Stimulated activated CD4-positive, alpha-beta T cell treated with anti-CD3 and anti-CD28 coated beads, Interleukin-4, amount 100 ng/mL, for 48 hours (primary cell): ENCODE measurements at places on chromosomes 1 and 21.

DNA sequence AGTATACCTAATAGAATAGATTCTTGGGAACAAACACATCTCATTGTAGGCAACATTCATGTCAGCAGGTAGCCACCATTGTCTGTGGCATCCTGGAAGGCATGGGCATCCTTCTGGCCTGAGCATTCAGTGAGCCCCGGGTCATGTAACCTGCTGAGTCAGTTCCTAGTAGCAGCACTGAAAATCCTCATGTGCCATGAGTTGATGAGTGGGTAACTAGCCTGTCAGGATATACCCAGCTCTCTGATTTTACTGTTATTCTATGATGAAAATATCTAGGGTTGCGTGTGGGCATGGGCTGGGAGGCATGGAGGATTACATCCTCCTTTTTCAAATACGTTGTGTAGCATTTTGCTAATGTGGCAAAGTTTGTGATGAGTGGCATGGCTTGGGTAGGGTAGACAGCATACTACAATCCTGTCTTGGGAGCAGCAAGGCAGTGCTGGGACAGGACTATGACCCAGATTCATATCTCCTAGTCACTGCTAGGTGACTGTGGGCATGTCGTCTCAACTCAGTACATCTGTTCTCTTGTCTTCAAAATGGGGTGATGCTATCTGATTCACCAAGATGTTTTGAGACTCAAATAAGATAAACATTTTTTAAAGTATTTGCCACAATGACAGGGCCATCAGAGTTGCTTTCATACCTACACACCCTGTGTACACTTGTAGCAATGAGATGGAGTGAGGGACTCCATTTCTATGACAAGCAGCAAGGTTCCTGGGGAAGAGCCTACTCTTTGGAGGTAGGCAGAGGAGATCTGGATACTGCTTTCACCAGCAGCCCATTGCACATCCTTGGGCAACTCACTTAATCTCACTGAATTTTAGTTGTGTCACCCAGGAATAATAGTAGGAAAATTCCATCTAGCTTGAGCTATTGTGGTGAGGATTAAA is 62.5 kb downstream of the CD58 start:
- no peak for DNase-seq

GRCh38 chr1:183167676-183168075 is 18.4 kb upstream of the LAMC2 start:
- no peak for DNase-seq

- DNase-seq: no peak
These were observed 116.3 kb upstream of the SOD1 start for GRCh38 chr21:31543191-31543590.

GRCh38 chr1:203557390-203557789 is 63.4 kb downstream of the OPTC start:
- DNase-seq: no peak

GRCh38 chr1:206131037-206131436 is 13.8 kb upstream of the AVPR1B start:
- DNase-seq: no peak

DNA sequence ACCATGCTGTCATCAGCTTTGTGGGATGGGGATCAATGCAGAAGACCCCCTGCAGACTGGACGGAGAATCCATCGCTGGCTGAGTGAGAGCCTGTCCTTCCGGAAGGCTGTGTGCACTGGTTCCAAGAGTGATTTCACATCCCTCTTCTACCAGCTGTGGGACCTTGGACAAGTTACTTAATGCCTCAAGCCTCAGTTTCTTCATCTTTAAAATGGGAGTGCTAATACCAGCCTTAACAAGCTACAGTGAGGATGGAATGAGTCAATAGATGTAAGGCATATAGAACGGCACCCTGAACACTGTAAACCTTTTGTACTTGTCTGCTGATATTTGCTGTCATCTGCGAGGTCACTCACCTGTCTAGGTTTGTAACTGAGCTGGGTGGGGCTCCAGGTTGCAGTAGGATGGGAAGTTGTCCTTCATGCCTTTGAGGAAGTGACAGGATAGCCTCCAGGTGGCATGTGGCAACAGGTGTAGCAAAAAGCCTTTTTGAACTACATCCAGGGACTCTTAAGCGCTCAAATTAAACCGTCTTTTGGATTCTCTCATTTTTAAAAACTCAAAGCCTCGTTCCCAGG is 27.5 kb downstream of the TMEM51 start:
- no peak for DNase-seq

DNA sequence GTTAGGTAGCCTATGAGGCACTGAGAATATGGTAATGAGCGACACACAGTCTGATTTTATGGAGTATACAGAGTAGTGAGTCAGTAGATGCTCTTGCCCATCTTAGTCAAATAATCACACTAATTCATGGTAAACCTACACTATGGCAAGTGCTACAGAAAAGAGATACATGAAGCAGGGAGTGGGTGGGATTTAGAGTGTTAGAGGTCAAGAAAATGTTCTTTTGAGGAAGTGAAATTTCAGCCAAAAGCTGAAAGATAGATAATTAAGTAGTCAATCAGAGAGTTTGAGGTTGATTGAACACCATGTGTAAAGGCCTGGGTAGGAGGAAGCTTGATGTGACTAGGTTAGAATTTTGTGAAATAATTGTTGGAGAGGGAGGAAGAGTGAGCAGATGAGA is 14.7 kb downstream of the MDM4 start:
- DNase-seq: no peak

DNA sequence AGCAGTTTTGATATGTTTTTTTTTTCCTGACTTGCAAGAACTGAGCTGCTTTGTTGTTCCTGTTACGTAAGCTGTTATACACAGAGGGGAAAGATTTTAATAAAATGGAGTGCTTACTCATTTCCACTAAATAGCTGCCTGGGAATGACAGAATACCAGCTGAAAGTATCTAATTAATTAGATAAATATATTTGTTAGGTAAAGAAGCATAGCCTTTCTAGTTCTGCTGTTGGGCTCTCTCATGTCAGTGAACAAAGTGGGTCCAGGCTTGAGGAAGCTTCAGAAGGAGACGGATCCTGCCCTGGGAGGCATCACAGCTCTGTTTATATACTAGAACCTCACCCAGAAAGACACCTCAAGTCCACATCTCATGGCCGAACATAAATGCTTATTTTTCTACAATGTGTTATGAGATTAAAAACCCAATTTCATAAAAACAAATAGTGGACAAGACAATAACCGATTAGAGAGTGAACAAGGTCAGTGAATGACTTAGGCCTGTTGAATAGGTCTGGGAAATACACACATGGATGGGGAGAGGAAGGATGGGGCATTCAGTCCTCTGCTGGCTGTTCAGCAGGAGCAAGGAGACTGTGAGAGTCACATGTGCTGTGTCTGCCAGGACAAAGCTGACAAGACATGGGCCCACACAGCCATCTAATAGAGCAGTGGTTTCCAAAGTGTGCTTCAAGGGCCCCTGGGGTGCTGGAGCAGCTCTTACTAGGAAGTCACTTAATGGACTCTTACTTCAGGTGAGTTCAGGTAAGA is 20.6 kb downstream of the TRAF5 start:
- DNase-seq: no peak

DNA sequence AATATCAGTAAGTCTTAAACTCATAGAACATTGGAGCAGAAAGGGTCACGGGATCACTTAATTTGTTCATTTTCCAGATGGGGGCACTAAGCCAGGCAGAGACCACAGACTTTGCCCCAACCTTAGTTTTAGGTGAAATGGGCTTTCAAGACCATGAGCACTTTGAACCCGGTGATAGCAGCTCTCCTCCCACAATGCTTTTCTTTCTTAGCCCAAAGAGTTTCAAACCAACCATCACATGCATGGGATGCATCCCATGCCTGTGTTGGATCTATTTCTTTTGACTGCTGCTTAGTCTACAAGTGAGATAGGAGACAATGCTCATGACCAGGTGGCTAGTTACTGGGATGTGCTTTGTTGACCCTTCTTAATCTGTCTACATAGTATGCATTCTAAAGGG is 240.6 kb downstream of the NUF2 start:
- DNase-seq: no peak

- no peak for DNase-seq
These were observed 32.3 kb downstream of the TBX19 start for GRCh38 chr1:168312718-168313604.

- no peak for DNase-seq
These were observed 57.9 kb downstream of the EPRS1 start for GRCh38 chr1:219988387-219988786.

DNA sequence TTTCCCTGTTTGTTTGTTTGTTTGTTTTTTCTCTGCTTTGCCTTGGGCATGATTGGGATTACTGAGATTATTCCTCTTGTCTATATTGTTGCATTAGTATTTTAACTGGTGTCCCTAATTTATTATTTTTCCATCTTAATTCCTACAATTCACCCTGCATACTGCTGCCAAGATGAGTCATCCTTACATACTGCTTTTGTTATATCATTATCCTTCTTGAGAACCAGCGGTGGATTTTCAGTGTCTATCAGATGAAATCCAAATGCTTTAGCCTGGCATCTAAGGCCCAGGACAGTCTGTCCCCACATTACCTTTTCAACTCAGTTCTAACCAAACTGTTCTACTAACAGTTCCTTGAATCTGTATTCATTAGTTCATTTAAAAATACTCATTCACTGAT is 101.7 kb downstream of the OLFML2B start:
- DNase-seq: no peak

DNA sequence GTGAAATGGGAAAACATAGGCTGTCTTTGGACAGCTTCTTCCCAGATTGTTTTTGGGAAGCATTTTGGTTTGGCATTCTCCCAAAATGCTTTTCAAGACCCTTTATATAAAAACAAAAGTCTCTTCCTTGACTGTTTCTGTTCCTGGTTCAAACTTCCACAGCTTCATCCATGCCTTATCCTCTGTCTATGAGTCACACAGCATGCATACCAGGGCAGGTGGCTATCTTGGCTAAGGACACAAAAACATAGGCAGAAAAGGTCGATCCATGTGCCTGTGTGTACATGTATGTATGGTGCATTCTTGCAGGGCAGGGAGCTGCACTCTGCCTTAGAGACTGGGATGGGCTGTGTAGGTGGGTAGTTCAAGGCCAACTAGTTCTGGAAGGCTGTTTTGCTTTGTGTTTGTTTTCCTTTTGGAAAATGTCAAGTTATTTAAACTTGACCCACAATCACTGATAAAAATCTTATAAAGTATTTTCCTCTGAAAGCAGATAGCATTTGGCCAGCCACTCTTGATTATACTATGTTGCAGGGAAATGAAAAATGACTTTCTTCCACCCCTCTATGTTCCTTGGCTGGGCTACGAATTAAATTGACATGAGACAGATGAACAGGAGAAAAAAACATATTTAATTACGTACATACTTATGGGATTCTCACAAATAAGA is 437.0 kb downstream of the SIPA1L2 start:
- no peak for DNase-seq

- no peak for DNase-seq
These were observed 788 bp downstream of the ISG15 start for GRCh38 chr1:1013922-1014648.

- no peak for DNase-seq
These were observed 75.8 kb downstream of the FOXJ3 start for GRCh38 chr1:42259059-42259738.

- DNase-seq: no peak
These were observed 97.9 kb downstream of the TRIM11 start for GRCh38 chr1:228308628-228309325.

DNA sequence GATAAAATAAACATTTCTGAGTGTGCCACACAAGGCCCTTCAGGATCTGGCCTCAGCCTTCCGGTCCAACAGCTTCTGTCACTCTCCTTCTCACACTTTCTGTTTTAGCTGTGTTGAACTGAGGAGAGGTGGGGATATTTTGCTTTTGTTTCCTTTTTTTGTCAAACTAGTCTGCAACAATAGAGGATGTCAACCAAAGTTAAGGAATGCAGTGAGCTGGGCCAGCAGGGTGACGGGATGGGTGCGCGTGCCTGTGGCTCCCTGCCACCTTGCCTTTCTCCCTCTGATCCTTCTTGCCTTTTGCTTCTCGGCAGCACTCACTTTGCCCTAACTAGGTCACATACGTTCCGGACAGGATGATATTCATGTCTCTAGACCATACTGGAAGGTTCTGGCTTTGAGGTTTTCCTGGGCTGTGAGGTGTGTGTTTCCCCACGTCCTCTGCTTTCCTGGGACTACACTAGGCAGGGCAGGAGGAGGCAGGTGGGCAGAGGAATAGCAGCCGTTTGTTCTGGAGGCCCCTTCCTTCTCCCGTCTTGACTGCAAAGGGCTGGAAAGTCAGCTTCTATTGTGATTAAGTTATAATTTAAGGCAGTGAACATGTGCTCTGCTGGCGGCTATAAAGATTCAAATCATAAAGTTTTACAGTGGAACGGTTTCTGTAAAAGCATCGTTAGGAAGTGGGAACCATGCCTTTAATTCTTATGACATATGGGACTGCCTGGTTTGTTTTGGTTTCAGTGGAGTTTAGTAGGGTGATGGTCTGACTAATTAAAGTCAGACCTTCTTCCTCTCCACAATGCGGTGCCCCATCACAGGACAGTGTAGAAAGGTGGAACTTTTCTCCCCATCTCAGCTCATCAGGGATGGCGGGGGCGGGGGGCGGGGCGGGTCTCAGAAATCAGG is 67.8 kb downstream of the RNF220 start:
- no peak for DNase-seq

DNA sequence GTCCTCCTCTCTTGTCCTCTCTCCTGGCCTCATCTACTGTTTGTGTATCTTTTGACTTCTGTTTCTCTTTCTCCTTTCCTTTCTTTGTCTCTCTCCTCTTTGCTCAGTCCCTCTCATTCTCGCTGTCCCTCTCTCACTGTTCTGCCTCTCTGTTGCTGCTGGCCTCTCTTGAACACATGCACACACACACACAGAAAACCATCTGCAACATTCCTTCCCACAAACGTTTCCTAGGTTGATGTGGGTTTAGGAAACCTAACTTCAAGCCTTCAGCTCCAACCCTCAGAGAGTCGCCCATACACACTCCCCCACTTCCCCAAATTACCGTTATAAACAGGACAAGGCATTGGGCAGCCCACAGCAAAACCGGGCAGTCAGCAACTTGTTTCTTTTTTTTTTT is 10.9 kb upstream of the SSBP3 start:
- DNase-seq: no peak

DNA sequence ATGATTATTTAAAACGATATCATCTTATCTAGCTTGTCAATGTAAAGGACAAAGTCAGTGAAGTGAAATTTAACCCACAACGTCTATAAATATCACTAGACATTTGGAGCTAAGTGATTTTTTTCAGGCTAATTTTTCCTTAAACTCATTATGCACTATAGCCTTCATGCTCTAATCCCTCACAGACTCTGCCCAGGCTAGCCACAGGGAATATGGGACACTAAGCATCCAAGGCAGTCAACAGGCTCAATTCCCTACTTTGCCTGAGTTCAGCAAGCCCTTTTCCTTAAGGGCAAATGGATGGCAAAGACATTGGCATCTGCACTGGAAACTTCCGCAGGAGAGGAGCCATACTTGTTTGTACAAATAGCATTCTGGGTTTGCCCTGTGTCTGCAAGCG is 577.0 kb downstream of the LMO4 start:
- no peak for DNase-seq

DNA sequence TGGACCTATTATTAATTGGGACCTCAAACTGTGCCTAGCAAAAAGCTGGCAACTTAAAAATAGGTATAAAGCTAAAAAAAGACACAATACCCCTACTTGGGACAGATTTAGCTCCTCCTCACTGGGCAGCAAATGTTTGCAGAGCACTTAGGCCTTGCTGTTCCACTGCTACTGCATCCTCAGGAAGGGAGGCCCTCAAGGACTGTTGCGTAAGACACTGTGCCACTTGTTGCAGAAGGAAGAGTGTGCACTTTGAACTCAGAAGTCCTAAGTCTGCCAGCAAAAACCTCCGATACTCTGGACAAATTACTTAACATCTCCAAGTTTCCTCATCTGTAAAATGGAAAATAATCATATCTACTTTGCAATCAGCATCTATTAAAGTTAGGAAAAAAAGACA is 322.9 kb downstream of the BARHL2 start:
- no peak for DNase-seq
